ENCODE measurements at places on chromosomes 6 and 20. TPM values are rescaled to one million over a fixed set of nuclear protein-coding genes. Genes with fewer than 3 reads are reported as not detected.

- H3K4me1 ChIP-seq = no peaks in the 10 kb centered on the region
- no peaks in the 10 kb centered on the region for H3K27me3 ChIP-seq
- H3K36me3 ChIP-seq = no peaks in the 10 kb centered on the region
- no peak overlapping the region for H3K27ac ChIP-seq
- no peak for DNase-seq
Measured at GRCh38 chr6:49479308-49479970, 16.3 kb downstream of the CENPQ start.

DNA sequence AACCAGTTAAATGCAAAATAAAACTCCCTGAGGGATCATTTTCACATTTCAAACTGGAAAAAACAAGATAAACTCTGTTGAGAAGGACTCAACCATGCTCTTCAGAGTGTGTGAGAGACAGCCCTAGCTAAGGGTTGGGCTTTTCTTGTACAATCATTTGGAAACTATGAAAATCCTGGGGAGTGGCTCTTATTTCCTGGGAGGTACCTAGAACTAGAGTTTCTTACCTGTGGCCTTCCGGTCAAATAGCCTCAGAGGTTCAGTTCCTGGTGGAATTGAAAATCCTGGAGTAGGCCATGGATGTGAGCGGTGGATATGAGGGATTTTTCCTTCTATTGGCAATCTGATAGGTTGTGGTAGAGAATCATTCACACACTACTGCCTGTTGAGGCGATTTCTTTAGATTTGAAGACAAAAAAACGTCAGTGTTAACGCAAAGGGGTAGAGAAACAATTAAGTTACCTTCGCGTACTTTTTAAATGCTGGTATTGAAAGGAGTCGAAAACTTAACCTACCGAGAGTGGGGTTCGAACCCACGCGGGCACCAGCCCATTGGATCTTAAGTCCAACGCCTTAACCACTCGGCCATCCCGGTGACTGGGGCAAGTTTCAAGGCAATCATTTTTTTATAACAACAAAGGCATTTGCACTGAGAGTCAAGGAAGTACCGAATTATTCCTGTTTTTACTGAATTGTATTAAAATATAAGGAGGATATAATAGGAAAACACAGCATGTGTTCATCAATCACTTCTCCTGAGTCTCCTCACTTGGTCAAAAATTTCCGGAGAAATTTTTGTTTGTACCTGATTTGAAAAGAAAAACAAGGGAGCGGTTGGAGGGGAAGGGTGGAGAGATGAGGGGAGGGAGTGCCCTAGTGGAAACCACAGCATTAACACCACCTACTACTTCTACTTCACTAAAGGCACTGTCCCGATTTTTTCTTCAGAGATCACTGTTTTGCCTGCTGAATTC, 191.3 kb downstream of the OR2B2 start:
- H3K4me3 ChIP-seq = no peak overlapping the region
- no peak for DNase-seq
- H3K36me3 ChIP-seq = no peaks in the 10 kb centered on the region
- H3K27me3 ChIP-seq = no peaks in the 10 kb centered on the region
- H3K27ac ChIP-seq = no peak overlapping the region

- no peaks in the 10 kb centered on the region for H3K4me1 ChIP-seq
- no peaks in the 10 kb centered on the region for H3K27me3 ChIP-seq
- H3K27ac ChIP-seq = no peak overlapping the region
Measured at GRCh38 chr6:12175626-12176025, 114.5 kb upstream of the EDN1 start.

- DNase-seq = no peak
- H3K4me3 ChIP-seq = no peak overlapping the region
- H3K27me3 ChIP-seq = no peaks in the 10 kb centered on the region
- no peaks in the 10 kb centered on the region for H3K4me1 ChIP-seq
- no peaks in the 10 kb centered on the region for H3K36me3 ChIP-seq
- no peak overlapping the region for H3K27ac ChIP-seq
Measured at GRCh38 chr6:71733970-71734899, 152.1 kb upstream of the RIMS1 start.

BPHL gene
- total RNA-seq = 8.3 TPM

Measured in esophagus muscularis mucosa (tissue), 4 donors.